ENCODE measurements at places on chromosomes 12 and 14. TPM values are rescaled to one million over a fixed set of nuclear protein-coding genes. Genes with fewer than 3 reads are reported as not detected.
A peak's percentile ranks its signal among the peaks of the same experiment; 100 is the strongest.

DNA sequence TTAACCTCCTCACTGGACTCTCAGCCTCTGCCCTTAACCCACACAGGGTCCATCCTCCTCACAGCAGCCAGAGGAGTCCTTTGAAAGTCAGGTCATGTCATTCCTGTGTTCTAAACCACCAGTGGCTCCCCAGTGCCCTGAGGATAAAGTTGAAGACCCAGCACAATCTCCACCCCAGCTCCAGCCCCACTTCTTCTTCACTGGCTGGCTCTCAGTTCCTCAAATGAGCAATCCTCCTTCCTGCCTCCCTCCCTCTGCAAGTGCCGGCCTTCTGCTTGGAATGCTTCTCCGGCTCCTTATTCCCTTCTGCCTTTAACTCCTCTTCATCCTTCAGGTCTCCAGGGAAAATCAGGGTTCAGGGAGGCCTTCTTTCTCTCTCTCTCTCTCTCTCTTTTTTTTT is 32.0 kb upstream of the SPPL3 start:
- no peaks in the 10 kb centered on the region for H3K36me3 ChIP-seq
- no peak overlapping the region for H3K27ac ChIP-seq
- no peak overlapping the region for H3K4me3 ChIP-seq
- no peak for DNase-seq

DNA sequence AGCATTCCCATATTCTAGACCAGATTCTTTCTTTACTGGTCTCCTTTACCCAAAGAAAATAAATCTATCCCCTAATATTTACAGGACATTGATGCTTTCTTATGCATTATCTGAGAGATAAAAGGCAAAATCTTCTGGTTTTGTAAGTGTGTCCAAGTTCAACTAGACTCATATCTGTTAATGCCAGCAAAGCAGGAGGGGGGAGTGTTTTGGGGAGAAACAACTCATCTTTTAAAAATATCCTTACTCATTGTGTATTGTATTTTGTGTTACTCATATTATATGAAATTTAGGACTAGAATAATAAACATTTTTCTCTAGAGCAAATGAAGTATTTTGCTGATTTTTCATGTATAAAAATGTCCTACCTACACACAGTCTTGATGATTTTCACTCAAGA is 54.8 kb downstream of the SAMD4A start:
- H3K27ac ChIP-seq, result no peak overlapping the region
- H3K27me3 ChIP-seq, result no peaks in the 10 kb centered on the region
- H3K36me3 ChIP-seq, result no peaks in the 10 kb centered on the region
- peaks cover 9% of the 10 kb centered on the region for H3K4me1 ChIP-seq
- DNase-seq, result no peak

- peaks cover 4% of the 10 kb centered on the region for H3K4me1 ChIP-seq
- H3K36me3 ChIP-seq, result no peaks in the 10 kb centered on the region
- DNase-seq, result no peak
- H3K27me3 ChIP-seq, result no peaks in the 10 kb centered on the region
- H3K27ac ChIP-seq, result no peak overlapping the region
- H3K4me3 ChIP-seq, result no peak overlapping the region
Observed at GRCh38 chr14:96514694-96515093, 12.5 kb downstream of the PAPOLA start.

- peaks cover 18% of the 10 kb centered on the region for H3K27me3 ChIP-seq
- H3K27ac ChIP-seq, result no peak overlapping the region
- no peak overlapping the region for H3K4me3 ChIP-seq
- no peaks in the 10 kb centered on the region for H3K4me1 ChIP-seq
- no peaks in the 10 kb centered on the region for H3K36me3 ChIP-seq
- DNase-seq, result no peak
Observed at GRCh38 chr14:22387776-22388241, 201.2 kb downstream of the DAD1 start.

DNA sequence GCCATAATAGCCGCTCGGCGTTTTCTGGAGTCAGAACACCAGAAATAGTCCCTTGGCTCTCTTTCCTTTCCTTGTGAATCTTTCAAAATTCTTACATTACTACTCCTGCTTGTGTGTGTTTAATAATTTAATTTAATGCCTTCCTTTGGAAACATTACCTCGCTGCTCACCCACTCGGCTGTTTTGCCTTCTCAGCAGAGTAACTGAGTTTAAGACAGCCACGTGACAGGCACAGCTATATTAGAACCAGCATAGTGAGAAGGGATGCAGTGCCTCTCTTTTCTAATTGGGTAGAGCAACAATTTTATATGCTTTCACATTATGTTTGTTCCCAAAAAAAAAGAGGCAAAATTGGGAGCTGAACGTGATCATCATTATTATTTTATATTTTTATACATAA is 107.6 kb downstream of the ETV6 start:
- H3K4me1 ChIP-seq, result no peaks in the 10 kb centered on the region
- no peak overlapping the region for H3K4me3 ChIP-seq
- H3K36me3 ChIP-seq, result no peaks in the 10 kb centered on the region
- no peaks in the 10 kb centered on the region for H3K27me3 ChIP-seq

- H3K27me3 ChIP-seq, result no peaks in the 10 kb centered on the region
- DNase-seq, result peak; percentile 45
- peaks cover 9% of the 10 kb centered on the region for H3K4me1 ChIP-seq
- H3K27ac ChIP-seq, result peak overlapping the region; percentile 52
Observed at GRCh38 chr12:107760207-107760808, 629 bp downstream of the PRDM4 start.

GRCh38 chr12:109721276-109721675 is 7.7 kb downstream of the FAM222A start:
- no peaks in the 10 kb centered on the region for H3K36me3 ChIP-seq
- no peak overlapping the region for H3K27ac ChIP-seq
- no peak overlapping the region for H3K4me3 ChIP-seq
- peaks cover 21% of the 10 kb centered on the region for H3K27me3 ChIP-seq

- no peak overlapping the region for H3K4me3 ChIP-seq
- H3K27ac ChIP-seq, result no peak overlapping the region
- H3K4me1 ChIP-seq, result peaks cover 4% of the 10 kb centered on the region
- DNase-seq, result no peak
- H3K36me3 ChIP-seq, result no peaks in the 10 kb centered on the region
Observed at GRCh38 chr12:116520801-116521471, 38.2 kb upstream of the MAP1LC3B2 start.

TRHDE gene
- total RNA-seq, result 0.09 TPM

VSX2 gene
- 0.04 TPM for total RNA-seq

PPFIA2 gene
- total RNA-seq, result not detected

TAPBPL gene
- total RNA-seq, result 1.3 TPM
